ENCODE measurements at places on chromosomes 5 and 9. TPM values are rescaled to one million over a fixed set of nuclear protein-coding genes. Genes with fewer than 3 reads are reported as not detected.

DNA sequence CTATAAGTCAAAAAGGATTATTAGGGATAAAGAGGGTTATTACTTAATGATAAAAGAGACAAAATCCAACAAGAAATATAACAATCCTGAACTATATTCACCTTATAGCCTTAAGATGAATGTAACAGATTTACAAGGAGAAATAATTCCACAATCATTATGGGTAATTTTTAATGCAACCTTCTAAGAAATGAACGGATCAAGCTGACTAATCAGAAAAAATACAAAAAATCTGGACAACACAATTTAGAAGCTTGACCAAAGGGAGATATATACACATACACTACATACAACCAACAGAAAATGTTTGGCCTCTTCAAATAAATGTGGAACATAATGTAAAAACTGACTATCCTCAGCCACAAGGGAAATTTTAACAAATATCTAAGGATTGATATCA lies 102.3 kb downstream of the CPLANE1 start:
- no peak overlapping the region for H3K4me3 ChIP-seq
- H3K36me3 ChIP-seq: peaks cover 20% of the 10 kb centered on the region
- no peak for DNase-seq
- no peaks in the 10 kb centered on the region for H3K4me1 ChIP-seq

DNA sequence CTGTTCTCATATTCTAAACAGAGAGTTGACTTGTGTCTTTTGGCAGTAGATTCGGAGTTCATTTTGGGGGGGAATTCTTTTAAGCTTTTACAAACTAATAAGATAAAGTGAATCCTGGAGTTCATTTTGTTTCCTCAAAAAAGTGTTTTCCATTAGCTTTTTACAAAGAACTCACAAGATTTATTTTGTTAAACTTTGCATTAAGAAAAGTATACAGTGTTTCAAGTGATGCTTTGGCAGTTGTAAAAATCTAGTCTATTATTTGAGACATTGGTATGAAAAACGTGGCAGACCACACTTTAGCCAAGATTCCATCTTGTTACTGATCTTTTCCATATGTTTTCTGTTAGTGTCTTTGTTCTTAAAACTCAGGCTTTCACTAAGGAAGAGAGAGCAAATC lies 1.2 kb upstream of the OMD start:
- H3K4me3 ChIP-seq: no peak overlapping the region
- DNase-seq: peak; percentile 98
- H3K27me3 ChIP-seq: no peaks in the 10 kb centered on the region
- H3K27ac ChIP-seq: no peak overlapping the region
- peaks cover 21% of the 10 kb centered on the region for H3K4me1 ChIP-seq

- DNase-seq: no peak
- peaks cover under 1% of the 10 kb centered on the region for H3K4me1 ChIP-seq
- H3K27ac ChIP-seq: no peak overlapping the region
- no peaks in the 10 kb centered on the region for H3K27me3 ChIP-seq
- no peak overlapping the region for H3K4me3 ChIP-seq
- peaks cover 4% of the 10 kb centered on the region for H3K36me3 ChIP-seq
These were observed 9.6 kb downstream of the EFNA5 start for GRCh38 chr5:107661038-107661649.

- no peak overlapping the region for H3K27ac ChIP-seq
- no peak overlapping the region for H3K4me3 ChIP-seq
- peaks cover 7% of the 10 kb centered on the region for H3K36me3 ChIP-seq
- no peak for DNase-seq
- no peaks in the 10 kb centered on the region for H3K27me3 ChIP-seq
- peaks cover 14% of the 10 kb centered on the region for H3K4me1 ChIP-seq
These were observed 91.8 kb downstream of the UBE2R2 start for GRCh38 chr9:33908749-33909148.

DNA sequence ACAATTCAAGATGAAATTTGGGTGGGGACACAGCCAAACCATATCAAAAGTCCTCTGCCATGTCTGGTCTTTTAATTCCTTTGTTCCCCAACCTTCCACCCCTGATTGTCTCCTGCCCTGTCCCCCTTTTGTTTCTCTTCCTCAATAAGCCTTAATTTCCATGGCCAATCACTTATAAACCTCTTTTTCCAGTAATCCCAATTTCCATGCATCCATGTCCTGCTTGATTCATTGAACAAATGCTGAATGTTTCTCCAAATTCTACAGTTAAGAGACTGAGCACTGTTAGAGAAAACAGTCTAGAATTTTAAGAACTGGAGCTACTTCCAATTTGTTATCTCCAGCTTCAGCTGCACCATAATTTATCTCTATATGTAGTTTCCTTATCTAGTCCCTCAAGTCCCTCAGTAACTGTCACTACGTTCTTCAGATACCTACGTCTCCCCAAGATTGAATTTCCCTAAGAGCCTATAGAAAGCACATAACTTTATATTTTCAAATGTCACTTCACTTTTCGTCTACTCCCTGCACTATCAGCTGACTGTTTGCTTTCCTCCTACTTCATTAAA lies 34.2 kb downstream of the TARS1 start:
- no peak overlapping the region for H3K4me3 ChIP-seq
- H3K27me3 ChIP-seq: no peaks in the 10 kb centered on the region

DNA sequence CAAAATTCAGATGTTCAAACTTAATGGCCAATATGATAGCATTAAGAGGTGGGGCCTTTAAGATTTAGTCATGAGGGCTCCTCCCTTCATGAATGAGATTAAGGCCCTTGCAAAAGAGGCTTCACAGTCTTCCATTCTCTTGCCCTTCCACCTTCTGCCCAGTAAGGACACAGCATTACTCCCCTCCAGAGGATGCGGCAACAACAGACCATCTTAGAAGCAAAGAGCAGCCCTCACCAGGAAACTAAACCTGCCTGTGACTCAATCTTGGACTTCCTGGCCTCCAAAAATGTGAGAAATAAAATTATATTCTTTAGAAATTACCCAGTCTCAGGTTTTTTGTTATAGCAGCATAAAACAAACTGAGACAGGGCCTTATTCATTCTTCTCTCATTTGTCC lies 8.2 kb downstream of the AP3B1 start:
- H3K36me3 ChIP-seq: no peaks in the 10 kb centered on the region
- H3K27ac ChIP-seq: no peak overlapping the region
- DNase-seq: no peak

DNA sequence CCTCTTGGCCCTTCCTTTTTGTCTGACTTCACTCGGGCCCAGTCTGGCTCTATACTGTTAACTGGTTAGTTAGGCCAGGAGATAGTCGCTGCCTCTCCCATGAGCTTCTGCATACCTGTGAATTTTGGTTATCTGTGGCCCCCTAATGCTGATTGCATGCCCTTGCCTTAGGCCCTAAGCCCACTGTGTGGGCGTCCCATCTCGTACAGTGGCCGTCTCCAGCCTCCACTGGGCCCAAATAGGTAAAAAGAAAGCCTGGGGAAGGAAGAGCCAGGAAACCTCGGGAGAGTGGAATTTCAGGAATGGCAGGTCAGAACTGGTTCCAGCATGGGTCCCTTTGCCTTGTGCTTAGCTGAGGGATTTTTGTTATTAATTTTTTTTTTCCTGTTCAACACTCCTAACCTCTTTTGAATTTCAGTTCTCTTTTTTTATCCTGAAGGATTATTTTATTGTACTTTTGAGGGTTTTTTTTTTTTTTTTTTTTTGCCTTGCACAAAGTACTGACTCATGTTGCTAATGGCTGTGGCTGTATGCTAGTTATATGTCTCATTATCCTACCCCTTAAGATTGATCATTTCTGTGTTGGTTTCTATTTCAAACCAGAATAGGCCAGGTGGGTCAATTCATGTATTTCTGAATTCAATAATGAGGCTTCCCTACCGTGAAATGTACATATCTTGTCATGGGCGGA lies 3.4 kb downstream of the PRRC2B start:
- DNase-seq: peak; percentile 69
- peak overlapping the region; percentile 72 for H3K27ac ChIP-seq
- no peaks in the 10 kb centered on the region for H3K36me3 ChIP-seq
- no peak overlapping the region for H3K4me3 ChIP-seq
- H3K27me3 ChIP-seq: no peaks in the 10 kb centered on the region
- peaks cover 47% of the 10 kb centered on the region for H3K4me1 ChIP-seq

- H3K36me3 ChIP-seq: peaks cover 6% of the 10 kb centered on the region
- H3K27ac ChIP-seq: no peak overlapping the region
- no peaks in the 10 kb centered on the region for H3K4me1 ChIP-seq
- H3K4me3 ChIP-seq: no peak overlapping the region
- no peaks in the 10 kb centered on the region for H3K27me3 ChIP-seq
These were observed 53.7 kb downstream of the RIGI start for GRCh38 chr9:32472344-32472743.

GRCh38 chr5:157387683-157388093 lies 72.3 kb upstream of the NIPAL4 start:
- H3K27me3 ChIP-seq: no peaks in the 10 kb centered on the region
- no peak overlapping the region for H3K27ac ChIP-seq
- no peaks in the 10 kb centered on the region for H3K36me3 ChIP-seq

DNA sequence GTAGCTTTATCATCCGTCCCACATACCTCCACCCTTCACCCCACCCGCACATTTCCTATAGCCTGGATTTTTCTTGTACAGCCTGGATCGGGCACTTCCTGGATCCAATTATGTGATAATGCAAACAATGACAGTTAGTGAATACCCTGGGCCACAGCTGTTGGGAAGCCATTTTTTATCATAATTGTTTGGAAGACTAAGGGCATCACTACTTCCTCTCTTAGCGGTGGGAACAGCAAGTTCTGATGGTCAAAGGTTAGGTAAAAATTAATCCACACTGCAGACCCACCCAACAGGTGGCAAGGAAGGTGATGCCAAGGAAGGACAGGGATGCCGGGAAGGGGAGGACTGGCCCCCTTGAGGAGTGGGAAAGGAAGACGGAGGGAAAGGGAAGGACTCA lies 183.7 kb downstream of the SAXO1 start:
- DNase-seq: peak; percentile 51
- H3K36me3 ChIP-seq: no peaks in the 10 kb centered on the region
- H3K4me3 ChIP-seq: no peak overlapping the region

DNA sequence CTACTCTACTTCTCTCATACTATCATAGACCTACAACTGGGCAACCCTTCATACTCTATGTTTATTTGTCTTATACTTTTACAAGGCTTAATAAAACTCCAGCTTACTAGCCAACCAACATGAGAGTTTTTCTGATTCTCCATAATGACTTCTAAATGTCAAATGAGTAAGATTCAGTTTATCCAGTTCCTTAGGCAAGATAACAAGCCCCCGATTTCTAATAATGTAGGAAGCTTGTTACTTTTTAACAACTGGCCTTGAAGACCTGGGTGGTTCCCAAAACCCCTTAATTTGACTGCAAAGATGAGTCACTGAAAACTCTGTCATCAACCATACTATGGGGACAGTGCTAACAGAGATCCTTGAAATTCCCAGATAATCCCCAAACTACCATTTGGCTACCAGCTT lies 294.6 kb upstream of the ACTBL2 start:
- no peak overlapping the region for H3K27ac ChIP-seq
- no peak for DNase-seq

DNA sequence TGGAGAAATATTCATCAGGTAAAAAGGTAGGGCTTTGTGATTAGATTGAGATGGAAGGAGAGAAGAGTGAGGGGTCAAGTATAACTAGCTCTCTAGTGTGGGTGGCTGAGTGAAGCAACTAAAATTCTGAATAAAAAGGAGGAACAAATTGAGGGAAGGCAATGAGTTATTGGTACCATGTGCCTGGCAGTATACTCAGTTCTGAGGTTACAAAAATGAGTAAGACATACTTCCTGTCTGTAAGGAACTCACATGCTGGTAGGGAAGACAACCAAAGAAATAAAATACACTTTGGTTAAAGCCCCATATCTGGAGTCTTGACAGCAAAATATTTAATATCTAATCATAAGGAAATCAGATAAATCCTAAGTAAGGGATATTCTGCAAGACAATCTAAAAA lies 476.8 kb upstream of the C9orf72 start:
- no peak for DNase-seq
- no peak overlapping the region for H3K4me3 ChIP-seq
- H3K27ac ChIP-seq: no peak overlapping the region
- H3K4me1 ChIP-seq: no peaks in the 10 kb centered on the region
- H3K27me3 ChIP-seq: no peaks in the 10 kb centered on the region
- no peaks in the 10 kb centered on the region for H3K36me3 ChIP-seq

DNA sequence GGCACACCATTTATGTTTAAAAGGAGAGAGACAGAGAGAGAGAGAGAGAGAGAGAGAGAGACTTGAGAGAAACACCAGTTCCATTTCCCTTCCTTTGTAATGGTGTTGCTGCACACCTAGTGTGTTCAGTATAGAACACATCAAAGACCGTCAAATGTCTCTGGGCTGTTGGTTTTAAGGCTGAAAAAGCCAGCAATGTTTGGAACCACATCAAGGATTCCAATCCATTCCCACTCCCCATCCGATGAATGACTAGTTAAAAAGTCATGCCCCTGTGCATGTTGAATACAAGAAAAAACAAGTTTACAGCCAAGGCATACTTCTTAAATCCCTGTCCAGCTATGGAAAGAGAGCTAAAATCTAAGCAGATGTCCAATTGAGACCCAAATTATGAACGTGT lies 83.0 kb upstream of the IFNE start:
- H3K27me3 ChIP-seq: peaks cover 38% of the 10 kb centered on the region
- no peaks in the 10 kb centered on the region for H3K4me1 ChIP-seq
- H3K27ac ChIP-seq: no peak overlapping the region
- H3K36me3 ChIP-seq: no peaks in the 10 kb centered on the region

- H3K27ac ChIP-seq: no peak overlapping the region
- DNase-seq: no peak
- no peaks in the 10 kb centered on the region for H3K4me1 ChIP-seq
- H3K36me3 ChIP-seq: no peaks in the 10 kb centered on the region
- no peak overlapping the region for H3K4me3 ChIP-seq
These were observed 226.3 kb downstream of the DEPDC1B start for GRCh38 chr5:60473654-60474053.

DNA sequence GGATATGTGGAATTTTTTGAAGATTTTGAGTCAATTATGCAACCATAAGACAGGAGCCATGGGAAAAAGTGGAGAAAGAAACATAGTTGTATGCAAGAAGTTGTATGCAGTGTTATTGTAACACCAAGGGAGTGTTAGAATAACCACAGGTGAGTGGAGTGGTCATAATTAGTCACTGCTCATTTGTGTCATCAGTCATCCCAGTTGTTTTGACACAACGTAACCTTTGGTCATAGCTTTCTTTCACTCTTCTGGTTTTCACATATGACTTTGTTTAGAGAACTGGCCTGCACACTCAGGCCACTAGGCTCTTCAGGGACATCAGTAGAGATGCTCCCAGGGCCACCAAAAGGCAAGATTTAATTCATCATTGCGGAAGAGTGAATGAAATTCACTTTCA lies 158.7 kb upstream of the HMHB1 start:
- no peak overlapping the region for H3K4me3 ChIP-seq
- peaks cover 3% of the 10 kb centered on the region for H3K4me1 ChIP-seq
- no peaks in the 10 kb centered on the region for H3K36me3 ChIP-seq

GRCh38 chr9:98781588-98782383 lies 14.6 kb downstream of the ANKS6 start:
- H3K4me3 ChIP-seq: no peak overlapping the region
- no peaks in the 10 kb centered on the region for H3K4me1 ChIP-seq
- DNase-seq: no peak

GPR150 gene
- total RNA-seq: 0.28 TPM

ANKRD31 gene
- total RNA-seq: 0.51 TPM

TLE1 gene
- 35.2 TPM for total RNA-seq

FLT4 gene
- 42.1 TPM for total RNA-seq

GHR gene
- total RNA-seq: 4.7 TPM

TRIM36 gene
- total RNA-seq: 6.2 TPM

THG1L gene
- 22.0 TPM for total RNA-seq

TRPM3 gene
- total RNA-seq: 0.49 TPM

JAKMIP2 gene
- 2.9 TPM for total RNA-seq

EGFL7 gene
- 177 TPM for total RNA-seq
